ENCODE measurements at places on chromosomes 16 and 17.

DNA sequence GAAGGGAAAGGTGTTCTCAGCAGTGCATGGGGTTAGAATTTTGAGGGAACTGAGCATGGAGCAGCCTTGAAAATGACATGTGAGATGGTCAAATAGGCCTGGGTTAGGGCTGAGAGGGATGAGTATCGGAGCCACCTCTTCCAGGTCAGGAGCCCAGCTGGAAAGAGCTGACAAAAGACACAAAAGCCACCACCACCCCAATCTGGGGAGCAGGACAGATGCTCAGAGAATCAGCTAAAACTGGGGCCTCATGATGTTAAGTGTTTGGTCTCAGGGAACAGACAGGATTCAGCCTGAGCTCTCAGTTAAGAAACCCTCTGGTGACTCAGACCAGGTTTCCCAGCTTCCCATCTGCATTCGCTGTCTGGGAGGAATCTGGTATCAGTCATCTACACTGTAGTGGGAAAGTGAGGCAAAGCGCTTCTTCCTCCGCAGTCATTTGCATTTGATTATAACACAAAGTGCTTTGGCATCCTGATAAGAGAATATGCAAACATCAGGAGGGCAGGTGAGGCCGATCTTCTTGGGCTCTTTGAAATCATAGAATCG lies 2.6 kb downstream of the WNT9B start:
- no peak for DNase-seq

GRCh38 chr17:70558821-70559220 lies 389.5 kb downstream of the KCNJ2 start:
- DNase-seq: no peak

- DNase-seq: no peak
Observed at GRCh38 chr16:49564496-49565229, 191.1 kb downstream of the C16orf78 start.

DNA sequence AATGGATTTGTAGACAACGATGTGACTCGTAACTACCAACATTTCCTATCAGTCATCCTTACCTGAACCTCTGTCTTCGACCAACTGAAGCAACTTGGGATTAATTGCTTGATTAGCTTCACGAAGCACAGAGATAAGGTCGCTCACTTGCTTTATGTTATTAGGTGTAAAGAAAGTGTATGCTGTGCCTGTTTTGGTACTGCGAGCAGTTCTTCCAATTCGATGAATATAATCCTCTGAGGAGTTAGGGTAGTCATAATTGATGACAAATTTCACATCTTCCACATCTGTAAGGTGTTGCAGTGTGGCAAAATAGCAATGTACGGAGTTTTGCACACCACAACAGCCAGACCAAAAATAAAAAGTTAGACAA lies 3.6 kb upstream of the POLG2 start:
- DNase-seq: no peak

DNA sequence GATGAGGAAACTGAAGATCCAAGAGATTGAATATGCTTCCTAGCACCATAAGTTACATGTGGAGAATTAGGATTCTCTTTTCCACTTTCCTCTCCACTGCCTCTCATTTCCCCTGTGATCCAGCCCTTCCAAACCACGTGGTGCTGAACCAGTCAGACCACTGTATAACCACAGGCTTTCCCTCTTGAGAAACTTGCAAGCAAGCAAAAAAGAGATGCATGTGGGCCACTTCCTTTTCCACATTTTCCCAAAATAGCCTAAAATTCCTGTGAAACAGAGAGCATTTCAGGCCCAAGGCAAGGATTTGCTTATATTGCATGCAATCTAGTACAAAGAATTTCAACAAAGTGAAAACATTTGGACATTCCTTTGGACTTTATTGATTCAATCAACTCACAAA lies 59.3 kb upstream of the KSR1 start:
- DNase-seq: no peak

GRCh38 chr17:58420827-58421226 lies 3.5 kb upstream of the RNF43 start:
- no peak for DNase-seq

GRCh38 chr16:11015607-11016006 lies 71.2 kb downstream of the CLEC16A start:
- no peak for DNase-seq

GRCh38 chr17:66893382-66893781 lies 58.5 kb downstream of the CACNG5 start:
- DNase-seq: no peak

GRCh38 chr16:67399749-67400704 lies 6.7 kb upstream of the TPPP3 start:
- DNase-seq: peak; percentile 81

- DNase-seq: peak; percentile 61
Observed at GRCh38 chr17:50331085-50331791, 14.7 kb upstream of the XYLT2 start.

DNA sequence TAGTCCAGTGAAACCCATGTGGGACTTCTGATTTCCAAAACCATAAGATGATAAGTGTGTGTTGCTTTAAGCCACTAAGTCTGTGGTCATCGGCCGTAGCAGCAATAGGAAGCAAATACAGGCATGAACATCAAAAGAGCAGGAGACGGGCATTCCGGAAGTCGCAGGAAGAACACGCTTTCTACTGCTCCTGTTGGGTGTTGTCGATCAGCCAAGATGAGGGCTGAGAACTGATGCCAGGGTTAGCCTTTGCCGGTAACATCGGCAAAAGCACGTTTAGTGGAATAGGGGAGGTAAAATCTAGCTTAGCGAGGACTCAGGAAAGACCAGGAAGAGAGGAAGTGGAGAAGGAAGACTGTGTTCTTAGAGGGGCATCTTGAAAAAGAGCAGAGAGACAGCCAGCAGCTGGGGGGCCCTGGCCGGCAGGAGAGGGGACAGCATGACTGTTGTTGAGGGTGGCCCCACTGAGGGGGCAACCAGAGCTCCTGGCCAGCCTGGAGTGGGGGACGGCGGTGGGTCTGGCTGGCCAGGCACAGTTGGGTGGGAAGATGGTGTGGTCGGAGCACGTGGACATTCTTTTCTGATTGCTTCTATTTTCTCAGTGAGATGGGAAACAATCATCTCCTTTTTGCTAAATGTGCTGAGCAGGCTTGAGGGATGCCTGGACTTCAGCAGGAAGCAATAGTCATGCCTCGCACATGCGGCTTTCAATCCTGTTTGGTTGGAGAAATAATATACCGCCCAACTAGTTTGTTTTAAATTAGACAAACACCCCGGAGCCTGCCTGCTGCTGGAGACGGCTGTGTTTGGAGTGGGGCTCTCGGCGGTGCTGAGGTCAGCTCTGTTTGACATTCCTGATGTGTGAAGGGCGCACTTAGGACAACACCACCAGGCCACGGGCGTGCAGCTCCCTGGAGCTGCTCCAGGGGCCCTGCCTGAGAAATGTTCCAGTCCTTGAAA lies 109.9 kb downstream of the METRNL start:
- peak; percentile 78 for DNase-seq

DNA sequence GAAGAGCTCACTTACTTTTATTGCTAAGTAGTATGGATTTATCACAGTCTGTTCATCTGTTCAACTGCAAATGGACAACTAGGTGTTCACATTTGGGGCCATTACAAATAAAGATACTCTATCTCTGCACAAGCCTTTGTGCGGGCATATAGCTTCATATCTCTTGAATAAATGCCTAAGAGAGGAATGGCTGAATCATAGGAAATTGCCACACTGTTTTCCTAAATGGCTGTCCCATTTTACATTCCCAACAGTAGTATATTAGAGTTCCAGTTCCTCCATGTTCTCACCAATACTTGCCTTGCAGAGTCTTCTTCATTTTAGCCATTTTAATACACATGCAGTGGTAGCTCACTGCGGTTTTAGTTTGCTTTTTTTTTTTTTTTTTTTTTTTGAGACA lies 20.5 kb downstream of the NSMCE1 start:
- DNase-seq: no peak

DNA sequence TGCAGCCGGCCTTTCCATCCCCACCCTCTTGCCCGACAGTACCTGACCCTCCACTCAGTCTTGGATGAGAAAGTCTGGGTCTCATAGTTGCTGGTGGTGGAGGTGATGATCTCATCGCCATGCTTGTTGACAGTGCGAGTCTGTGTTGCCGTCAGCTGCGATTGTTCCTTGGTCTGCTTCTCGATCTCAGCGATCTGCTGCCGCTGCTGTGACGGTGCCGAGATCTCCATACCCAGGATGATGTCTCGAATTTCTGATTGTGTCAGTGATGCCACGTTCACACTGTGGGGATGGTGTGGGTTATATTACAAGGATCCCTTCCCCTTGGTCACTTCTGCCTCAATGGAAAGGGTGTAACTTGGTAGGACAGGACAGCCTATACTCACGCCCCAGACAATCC lies 4.1 kb upstream of the RILP start:
- no peak for DNase-seq

DNA sequence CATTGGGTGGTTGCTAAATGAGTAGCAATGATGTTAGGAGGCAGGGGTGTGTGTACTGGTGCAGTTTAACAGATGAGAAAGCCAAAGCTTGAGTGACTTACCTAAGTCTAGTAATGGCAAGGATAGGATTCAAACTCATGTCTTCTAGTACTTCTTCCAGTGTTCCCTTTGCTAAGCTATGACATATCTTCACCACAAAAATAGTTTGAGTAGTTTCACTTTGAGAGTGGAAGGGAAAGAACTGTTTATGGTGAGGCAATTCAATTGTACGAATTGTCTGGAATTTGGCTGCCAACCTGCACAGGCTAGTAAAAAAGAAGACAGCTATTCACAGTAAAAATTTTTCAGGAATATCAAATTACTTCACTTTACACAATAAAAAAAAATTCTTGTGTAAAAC lies 138.0 kb downstream of the NLK start:
- no peak for DNase-seq

- no peak for DNase-seq
Observed at GRCh38 chr16:61934601-61935000, 101.6 kb downstream of the CDH8 start.

DNA sequence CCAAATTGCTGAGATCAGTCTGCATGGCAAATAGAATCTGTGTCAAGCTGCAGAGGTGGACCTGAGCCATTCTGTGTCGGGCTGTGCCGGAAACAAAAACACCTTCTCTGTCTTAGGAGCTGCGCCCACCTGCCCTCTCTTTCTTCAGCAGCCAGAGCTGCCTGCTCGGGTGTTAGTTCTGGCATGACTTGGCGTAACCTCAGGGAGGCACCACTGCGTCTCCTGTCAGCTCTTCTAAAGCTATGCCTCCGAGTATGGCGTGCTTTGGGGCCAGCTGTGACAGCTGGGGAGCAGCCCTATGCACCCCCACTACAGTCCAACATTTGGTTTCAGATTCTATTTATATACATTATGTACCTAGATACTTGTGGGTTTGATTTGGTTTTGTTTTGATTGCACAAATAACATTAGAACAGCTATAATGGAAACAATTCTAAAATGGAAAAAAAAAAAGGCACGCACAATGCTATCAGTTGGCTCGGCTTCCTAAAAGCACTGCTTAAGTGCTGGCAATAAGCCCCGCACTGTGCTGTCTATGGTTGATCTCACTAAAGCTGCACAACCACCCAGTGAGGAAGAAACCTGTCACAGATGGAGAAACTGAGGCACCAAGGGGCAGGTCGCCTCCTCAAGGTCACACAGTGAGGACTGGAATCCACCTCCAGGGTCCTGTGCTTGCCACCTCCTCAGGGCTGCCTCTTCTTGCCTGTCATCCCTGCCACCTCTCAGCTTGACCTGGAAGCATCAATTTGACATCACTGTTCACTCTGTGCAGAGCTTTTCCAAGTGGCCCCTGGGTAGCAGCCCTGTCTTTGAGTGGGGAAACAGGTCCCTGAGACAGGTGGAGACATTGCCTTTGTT lies 18.7 kb upstream of the ADGRG1 start:
- peak; percentile 53 for DNase-seq
